Spinal cord (tissue), 10 donors: ENCODE measurements at places on chromosomes 1 and 21. TPM values are rescaled to one million over a fixed set of nuclear protein-coding genes. Genes with fewer than 3 reads are reported as not detected.

- no peak overlapping the region for H3K4me3 ChIP-seq
- DNase-seq = no peak
- H3K36me3 ChIP-seq = no peaks in the 10 kb centered on the region
Observed at GRCh38 chr21:29829564-29830275, 110.1 kb downstream of the GRIK1 start.

- DNase-seq = no peak
- no peak overlapping the region for H3K4me3 ChIP-seq
- H3K27me3 ChIP-seq = peaks cover 18% of the 10 kb centered on the region
- no peak overlapping the region for H3K27ac ChIP-seq
Observed at GRCh38 chr1:34924759-34925555, 4.5 kb downstream of the DLGAP3 start.

The PLPP3 gene
- polyA plus RNA-seq = 253 TPM

DNA sequence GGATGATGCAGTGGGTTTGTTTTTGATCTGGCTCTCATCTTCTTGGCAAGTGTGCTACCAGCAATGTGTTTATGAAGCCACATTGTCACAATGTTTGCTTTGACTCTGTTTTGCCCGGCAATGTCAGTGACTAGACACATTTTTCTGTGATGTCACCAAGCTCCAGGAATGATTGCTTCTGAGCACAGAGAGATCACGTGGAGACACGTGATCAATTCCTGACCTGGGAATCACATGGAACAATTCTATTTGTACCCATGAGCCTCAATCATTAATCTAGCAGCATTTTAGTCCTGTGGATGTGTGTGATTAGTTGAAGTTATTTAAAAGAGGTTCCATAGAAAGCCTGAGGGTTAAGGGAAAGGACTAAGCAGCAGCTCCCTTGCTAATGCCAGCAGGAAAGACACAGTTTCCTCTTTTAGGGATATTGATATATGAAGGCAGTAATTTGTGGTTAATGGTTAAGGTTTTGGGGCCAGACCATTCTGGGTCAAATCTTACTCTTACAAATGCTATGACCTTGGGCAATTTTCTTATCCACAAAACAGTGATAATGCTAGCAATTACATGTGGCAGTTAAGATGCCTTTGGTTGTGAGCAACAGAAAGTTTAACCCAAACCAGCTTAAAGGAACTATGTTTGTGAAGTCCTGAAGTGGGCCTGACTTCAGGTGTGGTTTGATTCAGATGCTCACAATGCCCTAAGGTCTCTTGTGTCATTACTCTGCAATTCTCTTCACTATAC is 59.0 kb downstream of the FASLG start:
- no peaks in the 10 kb centered on the region for H3K27me3 ChIP-seq
- no peaks in the 10 kb centered on the region for H3K4me1 ChIP-seq
- no peak overlapping the region for H3K4me3 ChIP-seq
- H3K36me3 ChIP-seq = no peaks in the 10 kb centered on the region
- no peak overlapping the region for H3K27ac ChIP-seq

The LRRC3 gene
- polyA plus RNA-seq = 4.4 TPM

DNA sequence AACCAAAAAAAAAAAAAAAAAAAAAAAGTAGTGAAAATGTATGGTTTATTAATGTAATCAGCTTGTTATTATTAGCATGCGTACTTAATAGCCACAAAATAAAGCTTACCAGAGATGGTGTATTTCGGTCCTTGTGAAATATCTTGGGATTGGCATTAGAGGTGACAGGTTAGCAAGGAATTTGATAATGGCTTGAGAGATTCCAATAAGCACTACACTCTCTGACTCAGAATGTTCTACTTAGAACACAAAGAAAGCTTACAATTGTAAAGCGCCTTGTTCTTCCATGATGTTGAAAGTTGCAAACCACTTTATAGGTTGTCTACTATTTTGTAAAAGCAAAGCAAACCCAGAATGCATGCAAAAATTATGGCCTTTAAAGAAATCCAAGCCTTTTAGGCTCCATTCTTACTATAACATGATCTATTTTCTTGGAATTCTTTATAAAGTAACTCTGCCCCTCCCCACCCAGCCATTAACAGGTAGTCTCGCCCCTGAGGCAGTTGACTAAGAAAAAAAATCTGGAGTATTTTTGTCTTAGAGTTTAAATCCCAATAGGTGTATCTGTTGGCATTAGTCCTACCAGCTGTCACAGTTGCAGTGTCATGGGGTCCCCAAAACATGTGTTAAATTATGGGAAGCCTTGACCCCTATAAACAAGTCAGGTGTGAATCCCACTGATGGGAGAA is 129.2 kb downstream of the DHRS3 start:
- H3K4me3 ChIP-seq = no peak overlapping the region
- H3K36me3 ChIP-seq = peaks cover 8% of the 10 kb centered on the region
- peaks cover 20% of the 10 kb centered on the region for H3K4me1 ChIP-seq

- H3K4me3 ChIP-seq = no peak overlapping the region
- no peaks in the 10 kb centered on the region for H3K4me1 ChIP-seq
- DNase-seq = no peak
- no peak overlapping the region for H3K27ac ChIP-seq
- H3K36me3 ChIP-seq = no peaks in the 10 kb centered on the region
Observed at GRCh38 chr1:78607334-78607927, 12.8 kb upstream of the IFI44L start.

The PGLYRP3 gene
- polyA plus RNA-seq = not detected

- DNase-seq = no peak
- H3K27ac ChIP-seq = no peak overlapping the region
- H3K4me3 ChIP-seq = no peak overlapping the region
- peaks cover 28% of the 10 kb centered on the region for H3K4me1 ChIP-seq
Observed at GRCh38 chr1:9719978-9720722, 68.6 kb downstream of the PIK3CD start.

DNA sequence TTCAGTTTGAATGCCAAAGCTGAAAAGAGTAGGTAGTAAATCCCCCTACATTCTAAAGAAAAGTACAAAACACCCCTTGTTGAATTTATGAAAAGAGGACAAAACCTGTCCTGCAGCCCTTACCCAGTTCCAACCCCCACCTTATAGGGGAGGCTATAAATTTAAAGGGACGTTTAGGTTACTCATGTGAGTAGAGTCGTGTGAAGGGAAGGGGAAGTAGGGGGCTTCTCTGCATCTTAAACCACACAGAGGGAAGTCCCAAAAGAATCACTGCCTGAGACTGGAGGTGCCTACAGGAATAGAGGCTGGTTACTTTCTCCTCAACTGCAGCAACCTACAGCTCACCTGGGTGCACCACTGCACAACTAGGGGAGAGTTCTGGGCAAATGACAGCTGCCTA is 36.7 kb upstream of the KIRREL1 start:
- DNase-seq = no peak
- no peaks in the 10 kb centered on the region for H3K27me3 ChIP-seq
- no peak overlapping the region for H3K27ac ChIP-seq
- no peaks in the 10 kb centered on the region for H3K36me3 ChIP-seq
- H3K4me3 ChIP-seq = no peak overlapping the region

GRCh38 chr1:3053986-3054385 is 15.0 kb upstream of the PRDM16 start:
- no peaks in the 10 kb centered on the region for H3K4me1 ChIP-seq
- H3K27ac ChIP-seq = no peak overlapping the region
- DNase-seq = no peak
- H3K4me3 ChIP-seq = no peak overlapping the region

- peaks cover 5% of the 10 kb centered on the region for H3K27me3 ChIP-seq
- H3K27ac ChIP-seq = no peak overlapping the region
- DNase-seq = no peak
- H3K36me3 ChIP-seq = no peaks in the 10 kb centered on the region
- no peaks in the 10 kb centered on the region for H3K4me1 ChIP-seq
Observed at GRCh38 chr1:110787328-110788071, 85.4 kb upstream of the CD53 start.

- H3K4me1 ChIP-seq = no peaks in the 10 kb centered on the region
- H3K27ac ChIP-seq = no peak overlapping the region
- no peak overlapping the region for H3K4me3 ChIP-seq
- no peaks in the 10 kb centered on the region for H3K27me3 ChIP-seq
Observed at GRCh38 chr1:40081871-40082270, 15.2 kb downstream of the PPT1 start.

The SPRR2E gene
- polyA plus RNA-seq = not detected

GRCh38 chr1:120176092-120176855 is at the start of gene SEC22B:
TSS of gene SEC22B (minus strand) at chr1:120176520. CDS start at chr1:120176381, 139 bp downstream.
- H3K4me1 ChIP-seq = peaks cover 3% of the 10 kb centered on the region
- peak within 1 kb of the TSS; percentile 93 for H3K27ac ChIP-seq
- DNase-seq = peak; percentile 92
- no peaks in the 10 kb centered on the region for H3K36me3 ChIP-seq

DNA sequence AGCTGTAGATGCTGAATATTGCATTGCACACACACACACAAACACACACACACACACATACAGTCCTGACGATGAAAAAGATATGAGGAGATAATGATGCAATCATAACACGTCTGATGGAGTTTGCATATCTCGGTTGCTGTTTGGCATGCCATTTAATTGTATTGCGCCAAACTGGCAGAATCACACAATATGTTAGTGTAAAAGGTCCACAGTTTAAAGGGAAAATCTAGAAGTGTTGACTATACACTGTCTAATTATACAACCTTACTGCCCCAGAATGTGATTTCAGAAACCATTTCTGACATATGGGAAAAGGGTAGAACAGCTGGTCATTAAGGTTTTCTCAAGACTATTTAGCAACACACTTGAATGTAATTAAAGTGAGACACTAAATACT is 123.7 kb upstream of the PROX1 start:
- no peak for DNase-seq
- no peaks in the 10 kb centered on the region for H3K27me3 ChIP-seq
- no peaks in the 10 kb centered on the region for H3K36me3 ChIP-seq
- H3K4me3 ChIP-seq = no peak overlapping the region
- no peak overlapping the region for H3K27ac ChIP-seq

The HRNR gene
- polyA plus RNA-seq = 0.59 TPM
